Left ventricle myocardium inferior (tissue), 1 donor: ENCODE measurements at places on chromosomes 1 and 21. TPM values are rescaled to one million over a fixed set of nuclear protein-coding genes. Genes with fewer than 3 reads are reported as not detected.

THEM5 gene
- not detected for total RNA-seq

IFI16 gene
- total RNA-seq, result 21.9 TPM

HMCN1 gene
- total RNA-seq, result 8.9 TPM

SHE gene
- 9.2 TPM for total RNA-seq

CD48 gene
- total RNA-seq, result 1.3 TPM

FAM43B gene
- 1.9 TPM for total RNA-seq

PTPRU gene
- total RNA-seq, result 15.3 TPM

OR2L13 gene
- not detected for total RNA-seq

STYXL2 gene
- 177 TPM for total RNA-seq
